A549 (cell line): ENCODE measurements at places on chromosomes 12 and 14. TPM values are rescaled to one million over a fixed set of nuclear protein-coding genes. Genes with fewer than 3 reads are reported as not detected.

GRCh38 chr12:55974308-55974730 lies 441 bp downstream of the RAB5B start:
- DNase-seq: peak; percentile 56

NANOG gene
- polyA plus RNA-seq: not detected in 3 replicates

PARPBP gene
- polyA plus RNA-seq: 31.8 to 32.8 TPM (median 32.4 TPM) in 3 replicates

LRRC43 gene
- 0.14 to 0.26 TPM in 2 of 3 replicates, not detected in the other for polyA plus RNA-seq

RND1 gene
- 16.8 to 28.7 TPM (median 26.5 TPM) in 3 replicates for polyA plus RNA-seq
